RWPE2 (cell line): ENCODE measurements at places on chromosomes 11 and 22.

DNA sequence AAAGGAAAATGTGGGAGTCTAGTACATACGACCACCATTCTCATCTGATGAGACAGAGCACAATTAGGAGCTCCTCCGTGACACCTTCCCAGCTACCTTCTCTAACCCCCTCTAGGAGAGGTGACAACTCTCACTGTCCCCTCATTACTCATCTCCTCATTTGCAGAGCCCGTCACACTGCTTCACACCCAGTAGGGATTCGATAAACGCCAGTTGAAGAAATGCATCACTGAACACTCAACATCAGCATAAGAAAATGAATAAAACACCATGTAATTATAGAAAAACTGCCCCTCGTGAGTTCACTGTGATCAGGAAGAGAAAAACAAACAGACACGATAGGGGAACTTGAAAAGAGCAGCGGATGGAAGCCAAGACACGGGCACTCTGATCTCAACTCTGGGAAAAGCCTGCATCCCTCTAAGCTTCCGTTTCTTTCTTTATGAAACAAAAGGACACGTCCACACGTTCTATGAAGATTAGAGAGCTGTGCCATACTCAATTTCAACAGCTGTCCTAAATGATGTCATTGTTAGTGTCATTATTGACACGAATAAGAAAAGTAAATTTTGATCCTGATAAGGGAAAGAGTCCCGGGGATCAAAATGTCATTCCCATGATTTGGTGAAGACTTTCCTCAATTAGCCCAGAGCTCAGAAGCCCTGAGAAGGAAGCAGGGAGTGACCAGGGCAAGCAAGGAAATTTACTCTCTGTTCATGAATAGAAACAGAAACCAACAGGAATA, 356.9 kb downstream of the LARGE1 start:
- DNase-seq, result no peak
- no peak overlapping the region for H3K4me3 ChIP-seq
- no peaks in the 10 kb centered on the region for H3K36me3 ChIP-seq
- H3K4me1 ChIP-seq, result no peaks in the 10 kb centered on the region
- no peaks in the 10 kb centered on the region for H3K27me3 ChIP-seq
- no peak overlapping the region for H3K27ac ChIP-seq

DNA sequence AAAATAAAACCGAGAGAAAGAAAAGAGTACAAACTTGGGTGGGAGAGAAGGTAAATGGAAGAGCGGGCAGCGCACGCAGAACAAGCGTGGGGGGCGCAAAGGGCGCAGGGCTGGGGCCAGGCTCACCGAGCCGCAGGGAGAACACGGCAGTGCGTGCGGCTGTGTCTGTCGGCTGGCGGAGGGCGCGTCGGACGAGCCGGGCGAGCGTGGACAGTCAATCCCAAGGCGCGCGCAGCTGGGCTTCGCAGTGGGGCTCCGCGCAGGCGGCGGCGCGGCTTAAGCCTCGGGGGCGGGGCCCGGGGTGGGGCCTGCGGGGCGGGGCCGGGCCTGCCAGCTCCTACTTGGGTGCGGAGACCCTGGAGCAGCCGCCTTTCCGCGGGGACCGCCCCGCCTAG, at the start of gene UCP2:
Gene UCP2 (minus strand): TSS at position 249 of the 395 bp plus-strand sequence. CDS start 4,465 bp downstream, outside the sequence.
- H3K27me3 ChIP-seq, result no peaks in the 10 kb centered on the region
- peak within 1 kb of the TSS; percentile 45 for H3K4me3 ChIP-seq

DNA sequence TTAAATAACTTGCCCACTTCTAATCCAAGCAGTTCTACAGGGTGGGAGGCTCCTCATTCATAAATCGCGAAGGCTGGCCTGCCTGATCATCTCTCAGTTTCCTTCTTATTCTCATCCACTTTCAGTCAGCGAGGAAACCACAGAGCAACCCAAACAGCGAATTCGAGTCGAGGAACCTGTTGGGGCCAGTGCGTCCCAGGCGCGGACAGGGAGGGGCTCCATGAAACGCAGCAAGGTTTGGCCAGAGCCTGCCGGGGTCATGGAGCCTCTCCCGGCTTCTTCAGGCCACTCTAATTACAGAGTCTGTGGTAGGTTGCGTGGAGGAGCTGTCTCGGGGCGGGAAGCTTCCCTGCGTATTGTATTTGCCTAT, 741 bp upstream of the NAV2 start:
- H3K4me3 ChIP-seq, result peak overlapping the region; percentile 37
- H3K36me3 ChIP-seq, result no peaks in the 10 kb centered on the region
- H3K27me3 ChIP-seq, result peaks cover 13% of the 10 kb centered on the region
- peaks cover 10% of the 10 kb centered on the region for H3K4me1 ChIP-seq
- H3K27ac ChIP-seq, result peak overlapping the region; percentile 62

- H3K27me3 ChIP-seq, result no peaks in the 10 kb centered on the region
- no peak for DNase-seq
- no peak overlapping the region for H3K27ac ChIP-seq
- no peaks in the 10 kb centered on the region for H3K4me1 ChIP-seq
These were observed 51.8 kb upstream of the OR4B1 start for GRCh38 chr11:48164836-48165235.

DNA sequence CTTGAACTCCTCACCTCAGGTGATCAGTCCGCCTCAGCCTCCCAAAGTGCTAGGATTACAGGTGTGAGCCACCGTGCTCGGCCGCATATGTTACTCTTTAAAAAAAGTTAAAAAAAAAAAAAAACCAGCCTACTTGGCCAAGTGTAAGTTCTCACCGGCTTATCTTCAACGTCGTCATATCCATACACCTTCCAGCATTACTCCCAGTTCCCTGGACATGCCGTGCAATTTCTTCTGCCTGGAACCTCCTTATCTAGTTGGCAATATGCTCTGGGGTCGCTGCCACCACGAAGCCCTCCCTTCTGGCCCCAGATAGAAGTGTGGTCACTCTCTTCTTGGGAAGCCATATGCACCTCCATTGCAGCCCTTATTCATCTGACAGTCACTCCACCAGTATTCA, 36.3 kb upstream of the CBX7 start:
- H3K27me3 ChIP-seq, result no peaks in the 10 kb centered on the region
- no peak overlapping the region for H3K27ac ChIP-seq
- no peaks in the 10 kb centered on the region for H3K36me3 ChIP-seq
- DNase-seq, result peak; percentile 2
- no peaks in the 10 kb centered on the region for H3K4me1 ChIP-seq

GRCh38 chr11:57812634-57813033, 51.0 kb downstream of the CTNND1 start:
- no peak overlapping the region for H3K4me3 ChIP-seq
- DNase-seq, result no peak
- H3K36me3 ChIP-seq, result peaks cover 98% of the 10 kb centered on the region

GRCh38 chr11:2534957-2535672, 90.3 kb downstream of the KCNQ1 start:
- peak; percentile 24 for DNase-seq
- no peak overlapping the region for H3K27ac ChIP-seq
- H3K4me3 ChIP-seq, result no peak overlapping the region
- peaks cover 17% of the 10 kb centered on the region for H3K4me1 ChIP-seq
- no peaks in the 10 kb centered on the region for H3K27me3 ChIP-seq
- H3K36me3 ChIP-seq, result no peaks in the 10 kb centered on the region

- no peaks in the 10 kb centered on the region for H3K27me3 ChIP-seq
- no peaks in the 10 kb centered on the region for H3K36me3 ChIP-seq
- H3K4me1 ChIP-seq, result no peaks in the 10 kb centered on the region
- DNase-seq, result no peak
These were observed 3.2 kb downstream of the GPR152 start for GRCh38 chr11:67449116-67449844.

- H3K4me1 ChIP-seq, result no peaks in the 10 kb centered on the region
- H3K27me3 ChIP-seq, result no peaks in the 10 kb centered on the region
- no peak overlapping the region for H3K27ac ChIP-seq
These were observed 87.3 kb upstream of the FGF3 start for GRCh38 chr11:69906453-69906907.
